ENCODE measurements at places on chromosomes 16 and 17.

- peak; percentile 16 for DNase-seq
Observed at GRCh38 chr17:7886227-7887037, 2.2 kb upstream of the CHD3 start.

DNA sequence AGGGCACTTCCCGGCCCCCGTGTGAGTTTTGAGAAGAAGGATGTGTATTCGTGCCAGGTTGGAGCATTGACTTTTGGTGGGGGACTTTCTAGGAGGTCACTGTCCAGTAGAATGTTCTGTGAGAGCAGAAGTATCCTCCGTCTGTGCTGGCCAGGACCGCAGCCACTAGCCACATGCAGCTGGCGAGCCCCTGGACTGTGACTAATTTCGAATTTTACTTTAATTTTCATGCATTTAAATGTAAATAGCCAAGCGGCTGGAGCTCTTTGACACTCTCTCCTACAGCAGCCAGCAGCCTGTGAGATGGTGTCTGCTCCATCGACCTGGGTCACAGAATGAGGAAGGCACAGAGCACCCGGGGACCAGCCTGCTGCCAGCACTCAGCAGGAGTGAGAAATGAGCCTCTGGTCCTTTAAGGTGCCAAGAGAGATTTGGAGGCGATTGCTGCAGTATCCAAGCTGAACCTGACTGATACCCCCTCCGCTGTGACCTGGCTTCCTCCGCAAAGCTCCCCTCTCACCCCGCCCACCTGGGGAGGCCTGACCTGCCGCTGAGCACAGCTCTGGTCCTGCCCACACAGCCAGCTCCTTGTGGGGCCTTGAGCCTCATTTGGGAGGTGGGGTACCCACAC is 7.8 kb downstream of the ATP2A3 start:
- DNase-seq = no peak

- no peak for DNase-seq
Observed at GRCh38 chr17:57696050-57696449, 49.0 kb downstream of the CCDC182 start.

DNA sequence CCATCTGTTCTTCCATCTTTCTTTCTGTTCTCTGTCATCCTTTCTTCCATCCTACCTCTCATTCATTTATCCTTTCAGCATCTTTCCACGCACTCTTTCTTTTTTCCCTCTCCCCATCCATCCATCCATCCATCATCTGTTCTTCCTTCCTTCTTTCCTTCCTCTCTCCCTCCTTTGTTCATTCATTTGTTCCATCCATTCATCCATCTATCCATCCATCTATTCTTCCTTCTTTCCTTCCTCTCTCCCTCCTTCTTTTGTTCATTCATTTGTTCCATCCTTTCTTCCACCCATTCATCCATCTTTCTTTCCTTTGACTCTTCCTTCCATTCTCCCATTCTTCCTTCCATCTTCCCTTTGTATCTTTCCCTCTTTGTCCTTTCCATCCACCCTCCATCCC is 39.2 kb downstream of the ARHGAP23 start:
- DNase-seq = no peak

DNA sequence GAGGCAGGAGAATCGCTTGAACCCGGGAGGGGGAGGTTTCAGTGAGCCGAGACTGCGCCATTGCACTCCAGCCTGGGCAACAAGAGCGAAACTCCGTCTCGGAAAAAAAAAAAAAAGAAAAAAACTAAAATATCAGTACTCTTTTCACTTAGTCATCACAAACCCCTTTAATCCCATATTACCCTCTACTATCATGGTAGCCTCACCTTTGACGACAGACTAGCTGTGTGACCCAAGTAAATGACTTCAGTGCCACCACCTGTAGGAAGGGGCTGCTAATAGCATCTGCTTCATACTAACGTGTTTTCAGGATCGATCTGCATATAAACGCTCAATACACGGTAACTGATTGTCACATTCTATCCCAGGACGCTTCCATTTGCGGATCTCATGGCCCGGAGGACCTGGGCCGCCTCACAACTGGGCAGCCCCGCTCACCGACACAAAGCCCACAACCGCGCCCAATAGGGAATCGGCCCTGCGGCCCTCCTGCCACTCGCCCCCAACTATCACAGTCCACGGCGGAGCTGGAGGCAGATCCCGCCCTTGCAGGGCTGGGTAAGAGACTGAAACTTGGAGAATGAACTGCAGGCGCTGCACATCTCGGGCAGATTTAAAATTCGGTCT is 1.1 kb upstream of the ZNF263 start:
- DNase-seq = no peak

- peak; percentile 93 for DNase-seq
Observed at GRCh38 chr17:65485388-65486299, 75.8 kb downstream of the AXIN2 start.

GRCh38 chr17:71864755-71865154 is 256.1 kb upstream of the SOX9 start:
- no peak for DNase-seq

DNA sequence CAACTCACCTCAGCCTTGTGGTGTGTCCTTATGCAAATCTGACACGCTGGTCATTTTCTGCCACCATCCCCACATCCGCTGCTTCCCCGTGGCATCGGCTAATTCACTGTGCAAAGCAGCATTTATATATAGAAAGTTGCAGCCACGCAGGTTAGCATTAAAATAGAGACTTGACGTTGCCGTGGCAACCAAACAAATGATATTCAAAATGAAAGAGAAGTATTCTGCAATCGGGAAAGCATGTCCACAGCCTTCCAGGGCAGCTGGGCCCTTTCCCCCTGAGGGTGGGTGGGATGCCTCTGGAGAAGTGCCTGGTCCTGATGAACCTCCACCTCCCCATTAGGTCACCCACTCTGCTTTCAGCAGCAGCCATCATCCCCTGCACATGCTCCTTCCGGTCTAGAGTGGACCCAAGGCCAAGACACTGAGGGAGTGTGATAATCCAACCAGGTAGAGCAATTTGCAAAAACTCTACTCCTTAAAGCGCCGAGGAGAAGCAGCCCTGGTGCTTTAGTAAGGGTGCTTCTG is 138.7 kb downstream of the GAS7 start:
- DNase-seq = no peak

Data from cardiac fibroblast (primary cell).